ENCODE measurements at places on chromosomes 1 and 21. TPM values are rescaled to one million over a fixed set of nuclear protein-coding genes. Genes with fewer than 3 reads are reported as not detected.

- no peak for DNase-seq
These were observed 96.4 kb downstream of the MIS18A start for GRCh38 chr21:32182449-32182848.

DNA sequence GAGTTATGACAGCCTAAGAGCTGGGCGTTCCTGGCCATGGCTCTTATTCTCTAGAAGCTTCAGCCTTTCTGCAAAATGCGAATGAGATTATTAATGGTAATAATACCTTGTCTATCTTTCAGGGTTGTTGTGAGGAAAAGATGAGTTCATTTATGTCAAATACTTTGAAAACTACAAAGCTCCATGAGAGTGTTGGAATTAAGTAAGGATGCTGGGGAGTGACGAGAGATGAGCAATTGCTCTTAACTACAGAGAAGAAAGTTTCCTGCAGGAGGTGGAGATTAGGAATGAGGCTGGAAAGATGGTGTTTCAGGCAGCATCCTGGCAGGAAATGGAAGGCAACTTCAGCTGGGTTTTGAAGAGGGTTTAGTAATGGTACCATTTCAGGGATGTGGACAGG is 124.2 kb downstream of the CACNA1E start:
- no peak for DNase-seq

GRCh38 chr1:244605835-244606370 is 47.0 kb upstream of the DESI2 start:
- DNase-seq, result no peak

The SMIM11 gene
- 1.2 TPM for total RNA-seq

The IFI44 gene
- total RNA-seq, result 115 TPM

The CD84 gene
- not detected for total RNA-seq

The DIO1 gene
- total RNA-seq, result not detected

The OR10K2 gene
- total RNA-seq, result not detected

All from LHCN-M2 (cell line).